ENCODE measurements at places on chromosomes 12 and 14.

GRCh38 chr12:102642199-102642598, 161.8 kb upstream of the IGF1 start:
- no peak for DNase-seq

DNA sequence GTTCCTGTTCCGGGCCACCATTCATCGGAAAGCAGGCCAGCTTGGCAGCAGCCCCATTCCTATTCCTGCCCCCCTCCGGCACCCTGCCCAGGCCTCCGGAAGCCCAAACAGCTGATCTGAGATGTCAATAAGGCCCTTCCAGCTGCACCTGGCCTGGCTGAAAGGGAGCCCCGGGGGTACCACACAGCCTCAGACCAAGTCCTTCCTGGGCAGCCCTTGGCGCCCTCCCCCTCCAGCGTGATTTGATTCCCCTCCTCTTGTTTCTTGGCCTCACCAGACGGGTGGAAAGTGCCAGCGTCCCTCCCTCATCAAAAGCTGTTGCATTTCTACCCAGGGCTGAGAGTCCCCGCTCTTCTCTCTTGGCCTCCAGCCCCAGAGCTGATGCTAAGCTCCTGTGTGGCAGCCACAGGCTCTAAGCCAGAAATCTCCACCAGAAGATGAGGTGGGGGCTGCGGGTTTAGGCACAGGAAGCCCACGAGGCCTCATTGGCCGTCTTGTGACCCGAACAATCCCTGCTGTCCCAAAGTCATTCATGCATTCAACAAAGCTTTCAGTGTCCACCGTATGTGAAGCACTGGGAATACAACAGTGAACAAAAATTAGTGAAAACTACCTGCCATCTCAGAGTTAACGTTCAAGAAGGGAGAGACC, 215.4 kb downstream of the SLC41A2 start:
- no peak for DNase-seq

DNA sequence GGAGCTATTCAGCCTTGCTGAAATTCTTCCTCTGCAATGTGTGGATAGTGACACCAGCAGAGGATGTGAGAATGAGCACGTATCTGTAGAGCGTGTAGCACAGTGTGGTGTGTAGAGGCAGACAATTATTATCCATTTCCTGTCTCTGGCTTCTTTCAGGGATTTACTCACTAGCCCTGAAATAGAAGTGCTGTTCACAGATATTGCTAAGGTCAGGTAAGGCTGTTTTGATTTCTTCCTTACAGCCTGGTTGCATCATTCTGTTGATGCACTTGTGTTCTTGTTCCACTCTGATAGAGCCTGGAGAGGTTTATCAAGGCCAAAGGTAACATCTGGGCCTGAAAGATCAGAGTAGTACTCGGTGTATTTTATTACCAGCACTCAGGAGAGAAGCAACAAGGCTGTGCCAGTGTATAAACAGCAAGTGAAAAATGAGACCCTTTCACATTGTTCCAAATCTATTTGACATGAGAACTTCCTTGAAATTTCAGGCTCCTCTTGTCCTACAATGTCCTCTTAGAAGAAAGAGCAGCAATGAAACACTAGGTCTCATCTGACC, 16.7 kb downstream of the ARG2 start:
- no peak for DNase-seq

- no peak for DNase-seq
Observed at GRCh38 chr12:50087995-50088394, 2.9 kb downstream of the SMARCD1 start.

DNA sequence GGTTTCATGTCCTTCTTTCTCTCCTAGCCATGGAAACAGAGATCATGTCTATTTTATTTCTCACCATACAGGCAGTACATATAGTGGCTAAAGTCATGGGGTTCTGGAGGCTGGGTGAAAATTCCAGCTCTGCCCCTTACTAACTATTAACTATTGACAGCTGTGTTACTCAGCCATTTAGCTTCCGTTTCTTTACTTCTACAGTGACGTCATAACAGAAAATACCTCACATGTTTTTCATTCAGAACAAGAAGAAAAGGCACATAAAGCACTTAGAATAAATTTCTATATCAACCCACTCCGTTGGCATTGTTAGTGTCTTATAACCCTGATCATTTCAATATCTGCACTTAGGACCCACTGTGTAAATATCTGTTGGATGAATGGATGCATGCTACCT, 1506.9 kb upstream of the TMEM132C start:
- no peak for DNase-seq

DNA sequence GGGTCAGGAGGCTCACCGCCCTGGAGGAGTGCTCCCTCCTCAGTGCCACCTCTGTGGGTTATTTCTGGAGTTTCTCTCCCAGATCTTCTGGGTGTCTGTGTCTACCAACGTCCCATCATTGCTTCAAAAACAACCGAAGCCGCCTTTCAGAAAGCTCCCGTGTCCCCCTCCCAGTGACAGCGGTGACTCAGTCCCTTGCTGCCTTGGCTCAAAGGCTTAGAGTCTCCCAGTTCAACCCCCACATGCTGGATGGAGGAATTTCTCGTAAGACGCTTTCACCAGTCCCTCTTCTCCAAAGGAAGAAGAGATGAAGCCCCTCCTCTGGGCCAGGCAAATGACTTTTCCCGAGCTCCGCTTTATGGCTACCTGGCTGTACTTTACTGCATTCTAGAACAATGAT, 146.6 kb downstream of the RBM19 start:
- no peak for DNase-seq

GRCh38 chr14:55743551-55743950, 163.5 kb downstream of the KTN1 start:
- DNase-seq, result no peak

GRCh38 chr12:3535431-3535841, 44.4 kb downstream of the PRMT8 start:
- DNase-seq, result no peak

DNA sequence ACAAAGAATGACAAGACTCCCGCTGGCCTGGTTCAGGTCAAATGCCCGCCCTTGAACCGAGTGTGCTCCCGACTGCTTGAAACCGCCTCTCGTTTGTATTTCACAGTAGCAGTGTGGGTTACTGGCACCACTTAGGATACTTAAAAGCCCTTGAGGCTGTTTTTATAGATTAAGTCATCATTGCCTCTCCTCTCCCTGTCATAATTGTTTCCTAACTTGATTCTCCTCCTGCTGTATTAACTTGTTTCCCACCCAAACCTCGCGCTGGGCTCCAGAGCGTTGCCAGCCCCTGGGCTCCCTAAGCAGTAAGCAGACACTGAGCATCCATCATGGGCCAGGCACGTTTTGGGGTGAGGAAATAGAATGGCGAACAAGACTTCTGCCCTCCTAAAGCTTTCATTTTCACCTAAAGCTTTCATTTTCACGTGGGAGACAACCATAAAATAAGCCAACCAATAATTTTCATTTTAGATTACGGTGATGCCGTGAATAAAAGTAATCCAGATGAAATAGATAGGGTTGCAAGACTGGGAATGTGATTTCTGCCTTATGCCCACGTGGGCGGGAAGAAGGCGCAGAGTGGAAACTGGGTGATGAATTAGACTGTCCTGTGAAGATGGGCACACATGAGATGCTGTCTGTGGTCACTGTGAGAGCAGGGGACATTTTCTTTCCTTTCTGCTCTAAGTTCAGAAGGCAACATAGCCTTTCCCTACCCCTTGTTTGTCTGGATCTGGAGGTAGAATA, 97.5 kb downstream of the PPP2R5C start:
- DNase-seq, result no peak

DNA sequence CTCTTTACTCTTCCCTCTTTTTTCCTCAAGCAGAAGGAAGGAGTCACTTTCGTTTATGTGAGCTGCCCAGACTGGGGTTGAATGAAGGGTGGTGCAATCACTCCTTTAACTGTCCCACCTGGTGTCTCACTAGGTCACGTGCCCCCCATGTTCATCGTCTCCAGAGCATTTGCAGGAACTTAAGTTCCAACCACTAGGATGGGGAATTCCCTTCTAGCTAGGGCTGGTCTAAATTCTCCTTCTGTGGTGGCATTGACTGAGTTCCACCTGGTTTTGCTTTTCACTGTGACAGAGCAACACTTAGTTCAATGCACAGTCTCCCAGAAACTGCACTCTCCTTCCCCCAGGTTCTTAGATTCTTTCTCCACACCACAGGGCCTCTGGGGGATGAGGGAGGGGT, 9.5 kb downstream of the FANCM start:
- DNase-seq, result no peak

DNA sequence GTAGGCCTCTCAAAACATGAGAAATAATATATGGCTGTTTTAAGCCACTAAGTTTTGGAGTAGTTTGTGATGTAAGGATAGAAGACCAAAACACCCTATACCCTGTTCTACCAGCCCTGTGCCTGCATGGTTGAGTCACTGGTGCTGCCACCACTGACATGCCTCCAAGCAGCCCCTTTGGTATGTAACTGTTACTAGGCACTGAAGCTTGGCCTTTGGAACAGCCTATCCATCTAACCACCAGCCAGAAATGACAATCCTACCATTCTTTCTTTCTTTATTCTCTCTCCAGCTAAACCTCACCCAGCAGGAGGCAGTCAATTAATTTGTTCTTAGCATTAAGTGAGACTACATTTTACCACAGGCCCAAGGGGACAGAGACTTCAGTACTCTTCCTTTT, 240.3 kb downstream of the MSRB3 start:
- no peak for DNase-seq

- DNase-seq, result no peak
Observed at GRCh38 chr14:96905825-96906224, 108.6 kb downstream of the VRK1 start.

GRCh38 chr12:1776170-1776921, 44.0 kb upstream of the LRTM2 start:
- DNase-seq, result no peak

GRCh38 chr12:41250748-41251147, 62.6 kb downstream of the PDZRN4 start:
- no peak for DNase-seq

DNA sequence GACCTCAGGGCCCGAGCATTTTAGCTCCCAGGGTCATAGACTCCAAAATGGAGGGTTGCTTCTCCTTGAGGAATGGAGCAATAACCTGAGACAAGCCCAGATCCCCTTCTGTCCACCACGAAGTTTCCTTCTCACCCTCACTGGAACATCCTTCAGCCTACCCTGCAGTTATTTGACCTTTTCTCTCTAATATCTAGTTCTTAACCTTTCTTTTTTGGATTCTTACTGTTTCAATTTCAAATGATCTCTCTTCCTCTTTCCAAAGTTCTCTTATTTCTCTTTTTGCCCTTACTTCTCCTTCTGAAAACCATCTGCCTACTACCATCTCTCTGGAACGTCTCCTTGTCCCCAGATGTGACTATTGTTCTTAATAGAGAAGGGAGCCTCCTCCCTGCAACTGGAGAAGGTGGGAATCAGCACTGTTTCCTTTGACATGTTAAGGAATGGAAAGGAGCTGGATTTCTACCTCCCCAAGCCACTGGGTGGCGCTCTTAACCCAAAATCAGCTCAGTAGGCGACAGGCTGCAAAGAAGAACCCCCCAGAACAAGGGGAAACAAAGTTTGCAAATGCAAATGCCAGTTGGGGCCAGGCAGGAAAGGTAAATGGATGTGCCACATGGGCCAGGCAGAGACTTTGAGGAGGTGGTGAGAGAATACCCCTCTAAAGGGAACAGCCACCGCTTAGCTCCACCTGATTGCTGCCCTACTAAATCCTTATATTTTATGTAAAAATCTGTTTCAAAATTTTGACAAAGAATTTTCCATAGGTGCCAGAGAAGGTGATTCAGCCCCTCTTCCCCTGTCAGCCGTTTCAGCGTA, 22.4 kb upstream of the PDE1B start:
- no peak for DNase-seq

- no peak for DNase-seq
Observed at GRCh38 chr12:96143827-96144565, 50.2 kb upstream of the ELK3 start.

GRCh38 chr12:117190210-117190781, at the start of gene FBXO21:
Gene FBXO21, minus strand, starts transcription at chr12:117190470. Its CDS starts 14 bp downstream, at chr12:117190456.
- DNase-seq, result peak; percentile 97

DNA sequence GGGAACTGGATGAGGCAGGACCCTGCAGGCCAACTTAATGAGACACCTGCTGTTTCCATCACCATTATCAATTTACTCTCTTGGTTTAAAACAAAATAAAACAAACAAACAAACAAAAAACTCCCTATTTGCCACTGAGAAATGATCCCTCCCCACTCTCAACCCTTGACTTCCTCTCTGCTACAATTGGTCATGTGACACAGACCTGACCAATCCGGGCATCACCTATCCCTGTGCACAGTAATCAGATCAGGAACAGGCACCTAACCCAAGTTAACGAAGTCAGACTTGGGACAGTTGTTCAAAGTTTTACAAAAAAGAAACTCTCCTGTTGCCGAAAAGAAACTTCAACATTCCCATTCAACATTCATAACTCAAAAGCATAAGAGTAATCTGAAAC, 58.4 kb downstream of the NELL2 start:
- no peak for DNase-seq

All from spleen (tissue), 13 donors.